Aorta (tissue), 5 donors: ENCODE measurements at places on chromosomes 2 and 18. TPM values are rescaled to one million over a fixed set of nuclear protein-coding genes. Genes with fewer than 3 reads are reported as not detected.

DNA sequence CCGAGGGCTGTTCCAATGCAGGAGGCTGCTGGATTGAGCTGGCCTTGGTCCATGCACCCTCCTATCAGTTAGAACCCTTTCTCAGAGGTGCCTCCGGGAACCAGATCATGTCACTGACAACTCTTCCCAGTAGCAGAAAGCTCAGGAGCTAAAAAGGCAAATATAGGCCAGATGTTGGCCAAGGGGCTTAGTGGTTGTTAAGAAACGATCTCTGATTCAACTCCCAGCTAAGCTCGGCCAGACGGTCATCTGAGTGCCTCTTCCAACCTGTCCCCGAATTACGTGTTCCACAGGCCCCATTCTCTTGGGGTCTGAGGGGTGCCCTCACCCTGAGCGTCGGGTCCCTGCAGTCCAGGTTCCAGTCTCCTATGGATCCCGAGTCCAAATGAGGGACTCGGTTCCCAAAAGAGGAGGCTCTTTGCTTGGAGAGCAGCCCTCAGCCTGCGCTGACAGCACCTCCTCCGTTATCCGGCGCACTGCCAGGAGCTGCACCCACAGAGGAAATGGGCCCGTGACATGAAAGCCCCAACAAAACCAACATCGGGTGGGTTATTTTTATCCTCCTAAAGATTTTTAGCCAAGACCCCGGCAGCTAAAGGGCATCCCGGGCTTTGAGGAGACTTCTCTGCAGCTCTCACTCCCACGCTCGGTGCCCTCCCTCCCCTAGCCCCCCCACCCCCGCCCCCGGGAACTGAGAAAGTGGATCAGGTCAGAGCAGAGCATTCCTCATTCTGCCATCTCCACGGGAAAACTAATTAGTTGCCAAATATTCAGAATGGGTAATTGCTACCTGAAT, 106.6 kb upstream of the ID2 start:
- DNase-seq: peak; percentile 71

GRCh38 chr2:183207110-183207509, 82.9 kb downstream of the NUP35 start:
- DNase-seq: no peak

GRCh38 chr2:63572001-63572400, 16.3 kb downstream of the WDPCP start:
- no peak for DNase-seq

DNA sequence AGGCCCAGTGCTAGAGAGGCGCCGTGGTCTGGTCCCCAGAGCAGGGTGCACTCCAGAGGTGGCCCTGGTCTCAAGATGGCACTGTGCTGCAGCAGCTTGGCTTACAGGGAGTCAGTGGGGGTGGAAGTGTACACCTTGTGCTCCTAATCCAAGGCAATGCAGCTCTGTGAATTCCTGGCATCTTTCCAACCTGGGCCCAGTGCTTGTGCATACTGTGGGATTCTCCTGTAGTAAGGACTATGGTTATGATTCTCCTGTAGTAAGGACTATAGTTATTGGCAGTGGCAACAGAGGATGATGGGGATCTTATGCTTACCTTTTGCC, 616.7 kb upstream of the REG3G start:
- DNase-seq: no peak

CCDC68 gene
- 8.3 TPM for total RNA-seq

DNA sequence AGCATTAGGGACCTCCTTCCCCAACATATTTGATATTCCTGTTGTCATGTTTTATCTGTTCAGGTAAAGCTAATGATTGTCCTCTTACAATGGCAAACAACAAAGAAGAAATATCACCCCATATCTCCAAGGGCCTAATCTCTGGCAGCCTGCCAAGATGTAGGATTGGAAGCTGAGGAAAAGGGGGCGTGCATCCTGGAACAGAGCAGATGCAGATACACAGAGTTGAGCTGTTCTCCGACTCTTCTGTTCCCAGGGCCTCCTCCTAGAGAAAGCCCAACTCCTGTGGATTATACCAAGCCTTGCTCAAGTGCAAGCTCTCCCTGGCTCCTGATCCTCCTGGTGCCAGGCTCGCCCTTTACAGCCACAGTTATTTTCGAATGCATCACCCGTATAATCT, 35.2 kb upstream of the CD207 start:
- DNase-seq: no peak

- DNase-seq: no peak
Measured at GRCh38 chr18:21038201-21038600, 73.4 kb downstream of the ROCK1 start.

- DNase-seq: no peak
Measured at GRCh38 chr2:44972771-44973535, 31.5 kb downstream of the SIX3 start.
